ENCODE measurements at places on chromosomes 5 and 9.

- no peak for DNase-seq
Measured at GRCh38 chr9:131320031-131320685, 30.6 kb downstream of the PLPP7 start.

DNA sequence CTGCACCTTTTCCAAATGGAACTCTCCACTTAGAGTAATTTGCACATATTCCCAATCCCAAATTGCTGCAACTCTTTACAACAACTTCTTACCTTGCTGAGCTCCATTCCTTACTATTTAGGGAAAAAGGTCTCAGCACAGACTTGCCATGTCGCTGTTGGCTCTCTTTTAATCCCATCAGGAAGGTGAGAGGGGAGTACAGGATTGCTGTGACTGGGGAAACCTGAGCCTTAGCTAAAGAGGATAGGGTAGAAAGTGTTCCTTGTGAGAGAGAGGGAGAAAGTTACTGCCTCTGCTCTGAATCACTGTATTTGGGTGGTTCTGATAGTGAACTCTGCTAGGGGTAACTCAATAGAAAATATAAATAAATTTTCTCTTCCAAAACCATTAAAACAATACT, 43.7 kb upstream of the GABRA1 start:
- no peak for DNase-seq

DNA sequence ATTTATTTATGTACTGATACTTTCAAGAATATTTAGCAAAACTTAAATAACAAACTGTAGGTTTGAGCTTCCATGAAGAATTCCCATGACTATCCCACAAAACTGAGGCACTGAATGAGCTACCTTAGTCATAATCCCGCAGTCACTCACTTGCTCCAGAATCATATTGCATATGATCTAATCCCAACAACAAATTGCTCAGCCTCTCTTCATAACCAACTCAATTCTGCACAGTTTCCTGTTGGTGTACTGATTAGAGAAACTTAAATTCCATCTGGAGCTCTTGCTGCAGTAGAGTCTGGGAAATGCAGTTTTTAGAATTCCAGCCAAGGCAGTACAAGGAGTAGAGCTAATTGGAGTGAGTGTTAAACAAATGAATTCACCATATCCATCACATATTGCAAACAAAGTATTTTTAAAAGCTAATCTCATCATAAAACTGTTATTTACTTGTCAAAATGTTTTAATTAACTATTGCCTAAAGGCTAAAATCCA, 35.7 kb upstream of the CDH18 start:
- no peak for DNase-seq

GRCh38 chr9:95502248-95502647, 14.5 kb downstream of the PTCH1 start:
- no peak for DNase-seq

DNA sequence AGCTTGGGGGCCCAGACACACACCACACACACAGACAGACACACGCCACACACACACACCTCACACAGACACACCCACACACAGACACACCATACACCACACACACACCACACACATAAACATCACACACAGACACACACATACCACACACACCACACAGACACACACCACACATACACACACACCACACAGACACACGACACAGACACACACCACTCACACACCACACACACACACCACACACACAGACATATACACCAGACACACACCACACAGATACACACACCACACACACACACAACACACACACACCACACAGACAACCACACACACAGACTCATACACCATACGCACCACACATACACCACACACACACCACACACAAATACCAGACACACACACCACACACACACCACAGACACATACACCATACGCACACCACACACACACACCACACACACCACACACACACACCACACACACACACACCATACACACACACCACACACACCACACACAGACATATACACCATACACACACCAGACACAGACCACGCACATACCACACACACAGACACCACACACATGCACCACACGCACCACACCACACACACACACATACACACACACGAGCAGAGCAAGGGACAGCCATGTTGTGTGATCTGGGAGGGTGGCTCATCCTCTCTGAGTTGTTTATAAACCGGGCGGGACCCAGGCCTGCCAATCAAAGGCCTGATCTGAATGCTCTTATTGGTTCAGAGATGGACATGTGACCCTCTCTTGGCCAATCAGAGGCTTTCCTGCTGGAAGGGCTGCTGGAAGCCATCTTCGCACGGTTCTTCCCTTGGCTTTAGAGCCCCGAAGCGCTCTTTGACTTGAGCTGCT, 148.3 kb downstream of the GAPVD1 start:
- DNase-seq: peak; percentile 73

DNA sequence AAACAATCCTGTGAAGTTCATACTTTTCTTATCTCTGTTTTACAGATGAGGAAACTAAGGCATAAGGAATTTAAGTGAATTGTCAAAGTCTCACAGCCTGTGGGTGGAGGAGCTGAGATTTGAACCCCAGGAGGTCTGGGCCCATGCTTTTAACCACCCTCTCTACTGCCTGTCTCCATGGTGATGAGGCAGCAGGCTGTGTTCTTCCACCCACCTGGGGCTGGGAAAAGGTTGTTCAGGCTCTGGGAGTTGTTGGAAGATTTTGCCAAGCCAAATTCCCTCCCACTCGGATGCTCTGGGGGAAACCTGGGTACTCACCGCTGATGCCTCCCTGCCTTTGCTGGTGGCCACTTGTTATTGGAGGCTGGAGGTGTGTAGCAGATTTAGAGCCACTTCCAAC, 18.3 kb upstream of the SYNPO start:
- no peak for DNase-seq

GRCh38 chr5:34013547-34013946, 5.7 kb upstream of the AMACR start:
- no peak for DNase-seq

DNA sequence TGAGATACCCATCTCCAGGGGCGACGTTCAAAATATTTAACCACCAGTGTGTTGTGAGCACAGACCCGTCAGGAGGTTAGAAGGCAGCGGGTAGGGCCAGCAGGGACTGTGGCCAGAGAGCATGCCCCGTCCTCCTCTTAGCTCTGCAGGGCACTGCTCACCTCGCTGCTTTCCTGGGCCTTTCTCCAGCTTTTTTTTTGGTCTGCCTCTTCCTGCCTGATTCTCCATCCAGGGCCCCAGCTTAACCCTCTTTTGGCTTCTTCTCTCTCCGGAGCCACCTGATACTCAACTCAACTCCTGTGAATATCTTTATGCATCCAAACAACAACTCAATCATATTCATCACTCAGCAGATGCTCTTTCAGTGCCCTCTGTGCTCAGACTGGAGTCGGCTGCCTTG, 44.0 kb downstream of the TMOD1 start:
- DNase-seq: no peak

DNA sequence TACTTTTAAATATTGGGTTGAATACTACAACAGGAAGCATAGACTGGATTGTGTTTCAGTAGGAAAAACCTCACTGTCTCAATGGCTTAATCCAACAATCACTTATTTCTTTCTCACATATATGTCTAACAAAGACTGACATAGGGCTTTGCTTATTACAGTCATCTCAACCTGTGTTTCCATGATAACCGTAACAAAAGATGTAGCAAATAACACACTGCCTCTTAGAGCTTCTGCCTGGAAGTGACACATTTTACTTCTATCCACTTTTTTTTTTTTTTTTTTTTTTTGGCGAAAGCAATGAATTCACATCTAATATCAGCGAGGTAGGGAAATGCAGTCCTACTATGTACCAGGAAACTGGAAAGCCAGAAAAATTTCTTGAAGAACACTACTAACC, 204.9 kb upstream of the CDKN2B start:
- no peak for DNase-seq

DNA sequence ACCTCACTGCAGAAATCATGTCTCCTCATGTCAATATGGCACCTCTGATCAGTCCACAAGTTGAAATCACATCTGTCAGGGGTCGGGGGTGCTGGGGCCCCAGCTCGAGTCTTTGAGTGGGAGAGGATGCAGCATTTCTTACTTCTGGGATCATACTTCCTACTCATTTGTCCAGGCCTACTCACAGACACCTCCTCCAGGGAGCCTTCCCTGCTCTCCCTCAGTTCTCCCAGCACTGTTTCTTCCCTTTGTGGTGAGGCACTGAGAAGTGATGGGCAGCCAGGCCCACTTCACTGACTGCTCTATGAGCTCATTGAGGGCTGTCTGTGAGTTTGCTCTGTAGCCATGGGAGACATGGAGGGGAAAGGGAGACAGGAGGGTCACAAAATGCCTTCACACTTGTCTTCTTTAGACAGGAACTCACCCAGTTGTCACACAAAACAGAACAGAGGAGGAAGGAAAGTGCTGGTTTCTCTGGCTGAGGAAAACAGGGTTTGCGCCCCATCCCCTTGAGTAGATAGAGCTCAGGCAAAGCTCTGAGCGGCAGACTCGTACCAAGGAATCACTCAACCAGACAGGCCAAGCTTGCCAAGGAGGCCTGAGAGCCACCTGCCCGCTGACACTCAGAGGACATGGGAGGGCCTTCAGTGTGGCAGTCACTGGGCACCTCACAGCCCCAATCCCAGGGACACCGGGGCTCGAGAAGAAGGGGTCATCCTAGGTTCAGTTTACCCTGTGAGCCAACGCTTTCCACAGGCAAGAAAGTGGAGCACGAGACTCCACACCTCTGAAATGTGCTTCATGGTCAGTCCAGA, 152.9 kb downstream of the GABBR2 start:
- DNase-seq: no peak

DNA sequence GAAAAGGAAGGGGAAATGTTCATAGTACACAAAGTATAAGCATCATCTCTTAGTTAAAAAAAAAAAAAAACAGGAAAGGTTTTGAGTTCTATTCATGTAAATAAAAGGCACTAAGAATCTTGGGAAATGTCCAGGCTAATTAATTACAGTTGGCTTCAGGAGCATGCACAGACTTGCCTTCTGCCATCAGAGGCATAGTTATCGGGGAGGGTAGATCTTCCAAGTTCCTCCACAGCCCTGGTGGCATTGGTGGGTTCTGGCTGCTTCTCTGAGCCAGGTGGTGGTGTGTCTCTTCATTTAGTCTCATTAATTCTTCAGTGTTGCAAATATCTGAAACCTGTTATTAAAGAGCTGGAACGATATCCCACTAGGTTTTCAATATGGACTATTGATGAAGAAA, 85.2 kb downstream of the TMEM252 start:
- no peak for DNase-seq

DNA sequence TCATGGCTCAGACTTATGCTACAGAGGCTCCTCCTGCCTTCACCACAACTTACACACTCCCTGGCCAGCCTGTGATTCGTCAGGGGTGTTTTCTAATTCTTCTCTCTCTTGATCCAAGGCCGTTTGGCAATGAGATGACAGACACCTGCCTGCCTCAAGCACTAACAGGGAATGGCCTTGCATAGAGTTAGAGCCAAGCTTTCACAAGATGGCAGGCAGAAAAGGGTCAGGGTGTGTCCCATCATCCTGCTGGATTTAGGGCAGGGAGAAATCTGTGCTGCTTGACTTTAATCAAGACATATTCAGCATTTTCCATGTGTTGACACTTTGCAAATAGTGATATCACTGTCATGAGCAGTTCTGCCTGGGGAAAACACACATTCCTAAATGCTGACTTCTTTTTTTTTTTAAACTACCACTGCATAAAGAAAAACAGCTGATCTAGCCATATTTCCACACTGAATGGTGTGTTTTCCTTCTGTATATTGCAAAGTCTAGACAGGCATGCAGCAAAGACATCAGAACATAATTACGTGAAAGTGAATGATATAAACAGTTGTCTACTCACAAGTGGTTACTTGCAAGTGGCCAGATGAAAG, 95.0 kb upstream of the SLC25A48 start:
- DNase-seq: no peak

GRCh38 chr9:128022886-128023285, 42.1 kb upstream of the EEIG1 start:
- DNase-seq: peak; percentile 87

GRCh38 chr9:119556129-119556875, 187.1 kb upstream of the BRINP1 start:
- DNase-seq: peak; percentile 32

DNA sequence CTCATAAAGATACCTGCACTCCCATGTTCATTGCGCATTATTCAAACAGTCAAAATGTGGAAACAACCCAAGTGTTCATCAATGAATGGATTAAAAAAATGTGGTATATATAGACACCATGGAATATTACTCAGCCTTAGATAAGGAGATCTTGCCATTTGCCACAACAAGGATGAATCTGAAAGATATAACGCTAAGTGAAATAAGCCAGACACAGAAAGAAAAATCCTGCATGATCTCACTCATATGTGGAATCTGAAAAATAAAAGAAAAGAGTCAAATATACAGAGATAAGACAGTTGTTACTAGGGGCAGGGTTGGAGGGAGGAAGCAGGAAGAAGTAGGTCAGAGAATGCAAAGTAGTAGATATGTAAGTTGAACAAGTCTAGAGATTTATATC, 17.6 kb upstream of the SLIT3 start:
- DNase-seq: no peak

- peak; percentile 83 for DNase-seq
Measured at GRCh38 chr5:43019614-43020398, 20.3 kb downstream of the ANXA2R start.

- no peak for DNase-seq
Measured at GRCh38 chr5:18712936-18713485, 1078.8 kb downstream of the TAF11L14 start.

DNA sequence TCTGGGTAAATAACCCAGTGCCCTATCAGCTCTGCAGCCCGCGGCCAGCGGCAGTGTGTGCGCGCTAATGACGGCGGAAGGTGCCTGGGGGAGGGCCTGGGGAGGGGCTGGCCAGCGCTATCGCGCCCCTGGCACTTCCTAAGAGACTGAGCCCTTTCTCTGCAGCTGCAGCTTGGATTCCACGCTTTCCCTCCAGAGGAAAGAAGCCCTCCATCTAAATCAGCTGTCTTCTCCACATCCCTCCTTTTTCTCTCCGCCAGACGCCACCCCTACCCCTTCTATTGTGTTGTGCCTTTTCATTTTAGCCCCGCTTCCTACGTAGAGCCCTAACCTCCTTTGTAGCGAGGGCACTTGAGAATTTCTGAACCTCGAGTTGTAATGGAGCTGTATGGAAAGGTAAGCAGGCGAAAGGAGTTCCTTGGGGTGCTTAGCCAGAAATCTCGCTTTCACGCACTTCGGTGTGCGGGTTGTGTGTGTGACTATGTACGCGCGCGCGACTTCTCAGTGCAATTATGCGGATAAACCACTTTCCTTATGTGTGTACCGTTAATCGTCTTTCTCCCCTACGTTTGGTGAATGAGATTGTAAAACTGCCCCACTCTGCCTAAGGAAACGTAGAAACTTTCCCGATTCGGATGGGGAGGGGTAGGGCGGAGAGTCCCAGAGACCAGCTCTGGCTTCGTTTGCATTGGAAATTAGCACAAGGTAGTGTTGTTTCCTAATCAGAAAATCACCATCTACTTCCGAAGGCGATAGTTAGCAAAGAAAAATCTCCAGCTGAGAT, 664 bp upstream of the RAB3C start:
- no peak for DNase-seq
